ENCODE measurements at places on chromosomes 16 and 17.

DNA sequence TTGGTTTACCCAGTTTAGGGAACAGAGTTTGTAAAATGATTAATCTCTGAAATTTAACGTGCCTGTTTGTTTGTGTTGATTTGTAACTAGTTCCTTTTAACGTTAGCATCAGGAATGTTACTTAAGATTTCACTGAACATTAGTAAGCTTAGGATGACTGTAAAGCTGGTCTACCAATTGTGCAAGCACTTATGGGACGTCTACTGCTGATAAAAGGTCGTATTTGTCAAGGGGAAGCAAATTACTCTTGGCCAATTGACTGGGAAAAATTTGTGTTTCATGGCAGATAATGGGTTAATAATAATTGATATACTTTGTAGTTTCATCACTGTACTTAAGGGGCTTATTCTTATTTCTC, 11.8 kb downstream of the METTL9 start:
- no peak for DNase-seq

DNA sequence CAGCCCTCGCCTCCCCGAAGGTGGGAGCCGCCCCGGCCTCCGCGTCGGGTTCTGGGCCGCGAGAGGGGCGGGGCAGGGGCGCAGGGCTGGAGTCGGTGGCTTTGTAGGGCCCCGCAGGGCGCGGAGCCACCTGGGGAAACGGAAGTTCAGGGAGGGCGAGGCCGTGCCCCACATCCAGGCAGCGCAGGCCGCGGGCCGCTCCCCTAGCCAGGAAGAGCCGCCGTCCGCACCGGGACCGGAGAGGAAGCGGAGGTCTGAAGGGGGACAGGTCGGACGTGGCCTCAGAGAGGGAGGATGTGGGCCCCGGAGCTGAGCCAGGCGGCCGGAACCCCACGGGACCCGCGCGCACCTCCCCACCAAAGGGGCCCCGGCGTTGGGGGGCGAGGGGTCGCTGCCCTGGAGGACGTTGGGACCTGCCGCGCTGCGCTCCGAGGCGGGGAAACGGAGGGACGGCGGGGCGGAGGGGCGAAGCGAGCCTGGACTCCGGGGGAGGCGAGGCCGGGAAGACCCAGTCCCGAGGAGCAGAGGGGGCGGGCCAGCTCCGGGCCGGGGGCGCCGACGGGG, 482 bp upstream of the SLC16A3 start:
- no peak for DNase-seq

GRCh38 chr17:77507111-77507885, 366.5 kb downstream of the SEC14L1 start:
- no peak for DNase-seq

DNA sequence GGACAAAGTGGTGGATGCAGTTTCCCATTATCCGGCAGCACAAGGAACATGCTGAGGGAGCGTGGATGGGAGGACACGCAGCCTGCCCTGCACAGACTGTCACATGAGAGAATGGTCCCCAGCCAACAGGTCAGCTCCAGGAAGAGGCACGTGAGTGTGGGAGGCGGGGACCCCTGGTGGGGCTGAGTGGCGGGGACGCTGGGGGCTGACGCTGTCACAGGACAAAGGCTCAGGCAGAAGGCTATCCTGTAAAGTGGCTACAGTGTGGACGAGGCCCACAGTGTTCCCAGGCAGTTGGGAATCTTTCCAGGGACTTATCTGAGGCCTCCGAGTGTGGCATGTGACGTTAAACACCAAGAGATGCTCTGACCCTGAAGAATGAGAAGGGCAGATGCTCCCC, 30.4 kb downstream of the MBTPS1 start:
- DNase-seq, result no peak

- DNase-seq, result no peak
Measured at GRCh38 chr17:11561702-11562101, 36.6 kb upstream of the DNAH9 start.

DNA sequence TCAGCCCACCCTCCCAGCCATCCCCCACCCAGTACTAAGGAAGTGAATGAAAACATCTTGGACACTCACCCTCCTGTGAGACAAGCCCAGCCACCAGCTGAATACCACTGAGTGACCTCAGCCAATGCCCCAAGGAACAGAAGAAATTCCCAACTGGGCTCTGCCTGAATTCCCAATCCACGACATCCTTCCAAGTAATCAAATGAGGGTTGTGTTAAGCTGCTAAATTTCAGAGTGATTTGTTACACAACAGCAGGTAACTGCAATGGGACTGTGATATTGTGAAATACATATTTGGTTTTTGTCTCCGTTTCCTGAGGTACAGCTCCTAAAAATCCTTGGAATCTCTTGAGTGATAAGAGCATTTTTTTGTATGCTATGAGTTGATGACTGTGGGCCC, 578.7 kb upstream of the CDH11 start:
- DNase-seq, result no peak

DNA sequence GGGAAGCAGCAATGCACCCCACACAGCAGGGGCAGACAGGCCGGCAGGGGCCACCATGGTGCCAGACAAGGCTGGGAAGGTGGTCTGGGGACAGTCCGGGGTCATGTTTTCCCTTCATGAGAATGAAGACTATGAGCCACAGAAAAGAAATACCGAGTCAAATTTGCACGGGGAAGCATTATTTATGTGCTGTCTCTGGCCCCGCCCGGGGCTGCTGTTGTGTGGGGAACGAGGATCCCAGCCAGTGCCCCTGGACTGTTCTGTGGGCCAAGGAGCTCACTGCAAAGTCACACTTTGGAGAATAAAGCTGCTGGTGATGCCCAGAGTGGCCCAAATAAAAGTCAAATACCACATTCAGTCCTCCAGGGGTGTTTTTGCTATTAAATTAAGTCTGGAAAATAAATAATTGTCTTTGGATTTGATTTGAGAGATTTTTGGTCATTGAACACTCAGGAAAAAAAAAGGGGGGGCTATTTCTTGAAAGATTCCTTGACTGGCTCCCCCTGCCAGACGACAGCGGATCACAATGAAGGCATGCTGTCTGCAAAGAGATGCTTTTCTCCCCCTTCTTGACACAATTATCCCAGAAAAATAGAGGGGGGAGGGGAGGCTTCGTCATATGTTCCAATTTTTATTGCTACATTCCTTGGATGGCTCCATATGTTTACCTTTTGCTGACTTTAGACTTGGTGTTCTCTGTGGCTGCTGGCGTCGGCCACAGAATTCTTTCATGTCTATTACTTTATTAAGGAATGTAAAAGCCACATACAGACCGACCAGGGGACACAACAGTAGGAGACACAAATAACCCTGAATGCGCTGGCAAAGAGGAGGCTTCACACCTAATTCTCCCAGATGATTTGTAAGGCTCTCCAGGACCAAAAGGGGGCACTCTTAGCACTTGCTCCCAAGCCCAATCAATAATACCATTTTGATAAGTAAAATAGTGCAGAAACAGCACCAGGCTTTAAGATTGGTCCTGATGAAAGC, 27.1 kb upstream of the ANKFN1 start:
- DNase-seq, result no peak

GRCh38 chr16:68257906-68258800, 6.2 kb upstream of the SLC7A6 start:
- DNase-seq, result no peak

GRCh38 chr16:56989988-56990387, 631 bp downstream of the NLRC5 start:
- DNase-seq, result no peak

GRCh38 chr16:86836503-86837129, 258.3 kb downstream of the FOXL1 start:
- no peak for DNase-seq

DNA sequence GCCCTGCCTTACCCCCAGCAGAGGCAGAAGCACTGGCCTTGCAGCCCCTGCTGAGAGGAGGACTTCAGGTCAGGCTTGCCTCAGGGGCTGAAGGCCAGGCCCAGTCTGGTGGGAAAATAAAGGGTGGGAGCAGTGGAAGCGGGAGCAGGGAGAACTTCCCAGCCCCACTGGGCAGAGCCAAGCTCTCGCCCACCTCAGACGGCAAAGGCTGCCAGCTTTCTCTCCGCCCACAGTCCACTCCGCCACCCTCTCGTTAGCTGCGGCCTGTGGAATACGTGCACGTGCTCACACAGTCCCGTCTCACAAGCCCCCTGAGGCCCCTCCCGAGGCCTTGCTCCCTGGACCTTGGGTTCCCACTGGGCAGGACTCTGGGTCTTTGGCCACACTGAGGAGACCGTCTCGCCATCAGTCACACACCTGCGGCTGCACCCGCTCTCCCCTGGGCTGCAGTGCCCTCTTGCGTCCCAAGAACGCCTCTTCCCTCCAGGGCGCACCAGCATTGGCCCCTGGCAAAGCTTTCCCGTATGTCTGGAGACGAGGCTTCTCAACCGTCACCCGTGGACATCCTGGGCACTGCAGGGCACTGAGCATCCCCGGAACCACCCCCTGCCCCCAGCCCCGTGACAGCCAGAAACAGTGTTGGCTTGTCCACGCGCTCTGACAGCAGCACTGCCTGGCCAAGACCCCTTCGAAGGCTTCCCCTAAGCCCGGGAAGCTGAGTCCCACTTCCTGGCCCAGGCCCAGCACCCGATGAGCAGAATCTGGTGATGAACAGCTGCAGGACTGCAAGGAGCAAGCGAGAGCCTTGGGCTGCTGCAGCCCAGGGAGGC, 8.3 kb downstream of the MRPL28 start:
- peak; percentile 62 for DNase-seq

- no peak for DNase-seq
Measured at GRCh38 chr17:75927286-75927922, 13.4 kb downstream of the FBF1 start.

DNA sequence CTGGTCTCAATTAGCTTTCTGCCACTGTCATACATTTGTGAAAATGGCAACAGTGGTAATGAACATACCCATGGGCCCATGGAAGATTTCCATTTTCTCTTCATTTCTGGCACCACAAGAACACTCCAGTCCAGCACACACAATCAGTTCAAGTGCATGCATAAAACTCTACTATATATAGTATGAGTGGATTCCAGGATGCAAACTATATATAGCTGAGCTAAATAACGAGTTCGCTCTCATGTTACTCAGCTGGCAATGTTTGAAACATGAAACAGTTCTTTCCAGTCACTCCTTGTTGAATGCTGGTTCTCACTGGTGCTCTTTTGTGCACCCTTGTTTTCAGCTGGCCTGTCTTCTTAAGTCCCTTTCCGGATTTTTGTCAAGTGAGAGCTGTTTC, 75.2 kb upstream of the DHX40 start:
- DNase-seq, result no peak

GRCh38 chr17:74652020-74652419, 28.5 kb upstream of the CD300E start:
- no peak for DNase-seq

DNA sequence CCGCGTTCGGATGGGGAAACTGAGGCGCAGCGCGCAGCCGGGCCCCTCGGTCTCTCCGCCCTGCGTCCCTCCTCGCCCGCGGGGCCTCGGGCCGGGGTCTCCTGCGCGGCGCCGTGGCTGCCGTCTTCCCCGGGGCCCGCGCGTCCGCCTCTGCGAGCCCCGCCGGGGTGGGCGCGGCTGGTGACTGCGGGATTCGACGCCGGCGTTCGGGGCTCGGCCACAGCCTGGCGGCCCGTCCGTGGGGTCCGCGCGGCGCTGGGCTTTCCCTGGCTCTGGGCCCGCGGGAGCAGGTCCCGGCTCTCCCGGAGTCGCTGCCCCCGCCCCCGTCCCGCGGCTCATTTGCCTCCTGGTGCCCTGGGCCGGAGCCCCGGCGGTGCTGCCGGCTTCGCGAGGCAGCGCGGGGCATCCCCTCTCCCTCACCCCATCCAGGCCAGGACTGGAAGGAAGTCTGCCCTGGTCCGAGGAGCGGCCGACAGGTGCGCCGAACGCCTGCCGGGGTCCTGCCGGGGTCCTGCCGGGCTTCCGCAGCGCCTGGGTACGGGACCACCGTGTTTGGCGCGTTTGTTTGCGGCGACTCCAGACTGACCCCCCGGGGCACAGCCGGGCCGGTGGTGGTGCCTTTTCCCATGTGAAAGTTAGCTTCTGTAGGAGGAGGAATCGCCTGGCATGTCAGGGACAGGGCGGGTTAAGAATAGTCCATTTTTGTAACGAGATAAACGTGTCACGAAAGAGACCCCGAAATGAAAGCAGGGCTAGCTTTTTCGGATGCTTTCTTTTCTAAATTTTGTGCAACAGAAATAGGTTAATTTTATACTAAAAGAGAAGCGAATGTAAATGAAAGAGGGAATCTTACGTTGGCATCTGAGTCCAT, 671 bp downstream of the CHMP6 start:
- DNase-seq, result no peak

DNA sequence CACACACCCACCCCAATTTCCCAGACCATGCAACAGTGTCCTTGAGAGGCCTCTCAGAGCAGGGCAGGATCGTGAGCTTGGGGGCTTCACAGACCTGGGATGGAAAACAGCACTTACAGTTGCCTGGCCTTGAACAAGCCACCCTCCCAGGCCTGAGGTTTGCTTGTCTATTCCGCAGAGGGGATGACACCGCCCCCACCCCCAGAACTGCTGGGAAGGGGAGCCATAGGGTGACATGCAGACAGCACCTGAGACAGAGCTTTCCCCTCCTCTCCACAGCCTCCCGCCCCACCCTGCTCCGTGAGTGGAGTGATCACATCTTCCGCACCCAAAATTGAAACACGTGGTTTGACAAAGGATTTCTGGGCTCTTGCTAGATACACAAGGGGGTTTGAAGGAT, 131.5 kb upstream of the TNRC6C start:
- no peak for DNase-seq

GRCh38 chr17:46814446-46814845, 4.0 kb downstream of the WNT3 start:
- DNase-seq, result no peak

Data from T follicular helper cell (primary cell).